ENCODE measurements at places on chromosomes 7 and 10.

GRCh38 chr10:60517805-60518204, 128.1 kb upstream of the ANK3 start:
- no peak for DNase-seq

DNA sequence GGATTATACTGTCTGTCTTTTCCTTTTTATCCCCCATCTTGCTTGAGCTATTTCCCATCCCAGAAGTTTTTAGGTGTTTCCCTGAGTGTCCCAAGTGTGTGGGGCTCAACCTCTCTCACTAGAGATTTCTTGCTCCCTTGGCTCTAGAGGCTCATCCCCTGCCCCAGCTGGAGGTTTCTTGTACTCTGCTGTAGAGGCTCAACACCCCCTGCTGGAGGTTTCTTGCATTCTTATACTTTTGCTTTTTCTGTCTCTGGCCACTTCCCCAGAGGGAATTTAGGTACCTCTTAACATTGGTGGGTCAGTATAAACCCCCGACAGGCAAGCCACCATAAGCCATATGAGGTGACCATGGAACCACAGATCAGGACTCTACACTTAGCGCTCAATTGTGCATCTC, 114.2 kb upstream of the FAM3C start:
- no peak for DNase-seq

- no peak for DNase-seq
Measured at GRCh38 chr10:62037890-62038608, 136.6 kb downstream of the ARID5B start.

- no peak for DNase-seq
Measured at GRCh38 chr10:97836446-97836845, 13.2 kb upstream of the GOLGA7B start.

- no peak for DNase-seq
Measured at GRCh38 chr10:24341371-24341770, 132.4 kb downstream of the KIAA1217 start.

DNA sequence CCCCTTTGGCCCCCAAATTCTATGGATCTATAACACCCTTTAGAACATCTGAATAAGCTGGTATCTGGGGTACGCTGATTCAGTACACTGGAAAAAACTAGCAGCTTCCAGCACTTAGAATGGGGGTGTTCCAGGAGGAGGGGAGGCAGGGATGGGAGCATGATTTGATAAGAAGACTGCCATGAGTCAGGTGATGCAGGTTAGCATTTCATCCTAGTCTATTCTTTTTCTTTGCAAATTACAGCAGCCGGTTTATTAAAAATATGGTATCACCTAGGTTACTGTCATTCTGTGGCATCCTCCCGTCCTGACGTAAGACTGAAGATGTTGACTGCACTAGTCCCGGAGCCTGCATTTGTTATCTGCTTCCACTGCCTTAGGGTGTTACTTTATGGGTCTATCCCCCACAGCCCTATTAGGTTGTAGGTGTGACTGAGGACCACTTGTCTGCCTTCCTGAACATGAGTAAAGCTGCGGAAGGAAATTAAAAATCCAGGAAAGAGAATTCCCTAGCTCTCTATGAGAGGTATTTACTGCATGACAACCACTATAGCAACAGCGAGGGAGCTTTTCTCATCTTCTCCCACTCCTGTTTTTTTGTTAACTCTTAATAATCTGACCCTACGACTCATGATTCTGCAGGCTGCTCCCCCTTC, 1.9 kb downstream of the HTR5A start:
- DNase-seq: no peak

DNA sequence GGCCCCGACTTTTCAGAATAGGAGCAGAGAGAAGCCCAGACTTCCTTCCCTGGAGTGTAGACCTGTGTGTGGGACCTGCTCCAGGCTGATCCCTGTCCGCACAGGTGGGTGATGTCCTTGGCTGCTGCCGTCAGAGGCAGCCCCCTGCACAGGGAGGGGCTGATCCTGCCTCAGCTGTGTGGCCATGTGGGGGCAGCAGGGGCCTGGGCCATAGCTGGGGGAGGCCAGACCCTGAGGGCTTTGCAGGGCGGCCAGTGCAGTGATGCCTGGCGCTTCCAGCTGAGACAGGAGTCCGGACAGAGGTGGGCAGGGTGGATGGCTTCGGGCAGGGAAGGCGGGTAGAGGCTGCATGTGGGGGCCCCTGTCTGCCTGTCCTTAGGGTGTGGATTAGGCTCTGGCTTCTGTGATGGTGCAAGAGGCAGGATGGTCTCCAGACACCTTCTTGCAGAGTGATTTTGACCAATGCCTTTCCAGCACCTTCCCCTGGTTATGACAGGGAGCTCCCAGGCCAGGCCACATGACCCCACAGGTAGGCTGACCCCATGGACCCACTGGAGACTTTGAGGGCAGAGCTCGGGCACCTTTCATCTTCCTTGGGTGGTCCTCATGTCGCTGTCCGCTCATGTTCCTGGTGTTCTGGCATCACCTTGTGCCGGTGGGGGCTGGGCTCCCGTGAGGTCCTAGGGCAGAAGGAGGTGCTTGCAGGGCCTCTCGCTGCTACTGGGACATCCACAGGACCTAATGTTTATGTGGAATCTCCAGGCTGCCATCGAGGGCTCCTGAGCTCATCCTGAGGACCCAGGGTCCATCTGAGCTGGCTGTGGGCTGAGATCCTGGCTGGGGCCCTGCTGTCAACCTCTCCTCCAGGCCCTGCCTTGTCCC, 141.5 kb downstream of the ADCY1 start:
- no peak for DNase-seq

GRCh38 chr7:41886901-41887311, 184.0 kb upstream of the INHBA start:
- peak; percentile 52 for DNase-seq

DNA sequence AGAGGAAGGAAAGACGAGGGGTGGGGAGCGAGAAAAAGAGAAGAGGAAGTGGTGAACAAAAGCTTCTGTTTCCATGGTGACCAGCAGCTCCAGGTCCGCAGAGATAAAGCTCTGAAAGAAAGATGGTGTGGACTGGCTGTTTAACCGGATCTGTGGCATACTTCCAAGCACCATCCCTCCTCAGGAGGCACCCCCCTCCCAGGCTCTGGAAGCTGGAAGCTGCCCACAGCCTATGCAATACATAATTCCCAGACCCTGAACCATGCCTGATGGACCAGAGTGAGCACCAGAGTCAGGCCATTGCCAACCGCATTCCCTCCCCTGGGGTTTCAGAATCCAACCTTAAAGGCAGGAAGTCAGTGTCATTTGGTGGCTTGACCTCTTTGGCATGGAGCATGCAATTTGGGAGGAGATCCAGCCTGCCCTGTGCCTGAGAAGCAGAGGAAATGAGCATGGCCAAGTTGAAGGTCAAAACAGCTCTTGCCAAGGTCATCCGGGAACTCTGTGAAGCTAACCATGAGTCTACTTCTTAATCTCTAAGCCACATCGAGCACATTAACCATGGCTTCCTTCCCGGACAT, 22.2 kb upstream of the CPXM2 start:
- DNase-seq: no peak

GRCh38 chr10:75437693-75438092, 6.3 kb downstream of the LRMDA start:
- DNase-seq: no peak

DNA sequence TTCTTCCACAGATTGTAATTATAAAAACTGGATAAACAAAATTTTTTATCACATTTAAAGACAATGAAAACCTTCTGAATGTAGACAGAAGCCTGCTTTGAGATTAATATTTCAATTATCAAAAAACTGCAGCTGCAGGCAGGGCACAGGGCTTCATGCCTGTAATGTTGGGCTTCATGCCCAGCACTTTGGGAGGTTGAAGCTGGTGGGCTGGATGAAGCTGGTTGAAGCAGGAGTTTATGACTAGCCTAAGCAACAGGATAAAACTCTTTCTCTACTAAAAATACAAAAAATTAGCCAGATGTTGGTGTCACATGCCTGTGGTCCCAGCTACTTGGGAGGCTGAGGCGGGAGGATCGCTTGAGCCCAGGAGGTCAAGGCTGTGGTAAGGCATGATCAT, 41.2 kb downstream of the PDZD8 start:
- no peak for DNase-seq

DNA sequence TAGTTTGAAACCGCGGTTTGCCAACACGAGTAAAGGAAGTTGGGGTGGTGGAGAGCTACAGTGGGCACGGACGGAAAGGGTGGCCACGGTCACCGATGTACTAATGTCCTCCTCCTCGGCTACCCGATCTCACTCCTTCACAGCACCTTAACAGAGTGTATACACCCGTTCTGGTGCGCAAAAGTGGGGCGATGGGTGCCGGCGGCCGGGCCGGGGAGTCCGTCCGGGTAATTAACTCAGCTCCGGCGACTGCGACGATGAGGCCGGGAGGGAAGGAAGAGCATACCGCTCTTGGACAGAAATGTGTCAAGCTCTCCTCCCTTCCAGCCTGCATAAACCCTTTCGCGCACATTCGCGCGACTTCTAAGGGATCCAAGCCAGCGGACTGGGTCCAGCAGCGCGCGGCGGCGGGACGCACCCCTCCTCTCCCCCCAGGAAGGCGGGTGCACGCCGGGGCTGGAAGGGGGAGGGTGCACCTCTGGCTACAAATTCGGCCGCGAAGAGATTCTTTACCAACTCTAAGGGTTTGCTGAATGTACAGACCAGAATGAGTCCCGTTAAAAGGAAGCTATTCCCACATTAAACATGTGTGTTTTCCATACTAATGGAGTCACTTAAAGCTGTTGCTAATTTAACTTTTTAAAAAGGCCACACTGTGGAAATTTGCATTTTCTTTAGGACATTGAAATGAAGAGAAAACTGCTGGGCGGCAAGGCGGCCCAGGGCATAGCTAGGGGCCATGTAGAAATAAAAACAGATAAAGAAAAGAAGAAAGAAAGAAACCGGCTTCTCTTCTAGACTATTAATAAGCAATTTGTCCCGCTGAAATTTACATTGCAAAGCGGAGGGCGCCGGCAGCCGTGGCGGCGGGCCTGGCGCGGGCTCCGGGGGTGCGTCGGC, 6.6 kb upstream of the EBF3 start:
- no peak for DNase-seq

DNA sequence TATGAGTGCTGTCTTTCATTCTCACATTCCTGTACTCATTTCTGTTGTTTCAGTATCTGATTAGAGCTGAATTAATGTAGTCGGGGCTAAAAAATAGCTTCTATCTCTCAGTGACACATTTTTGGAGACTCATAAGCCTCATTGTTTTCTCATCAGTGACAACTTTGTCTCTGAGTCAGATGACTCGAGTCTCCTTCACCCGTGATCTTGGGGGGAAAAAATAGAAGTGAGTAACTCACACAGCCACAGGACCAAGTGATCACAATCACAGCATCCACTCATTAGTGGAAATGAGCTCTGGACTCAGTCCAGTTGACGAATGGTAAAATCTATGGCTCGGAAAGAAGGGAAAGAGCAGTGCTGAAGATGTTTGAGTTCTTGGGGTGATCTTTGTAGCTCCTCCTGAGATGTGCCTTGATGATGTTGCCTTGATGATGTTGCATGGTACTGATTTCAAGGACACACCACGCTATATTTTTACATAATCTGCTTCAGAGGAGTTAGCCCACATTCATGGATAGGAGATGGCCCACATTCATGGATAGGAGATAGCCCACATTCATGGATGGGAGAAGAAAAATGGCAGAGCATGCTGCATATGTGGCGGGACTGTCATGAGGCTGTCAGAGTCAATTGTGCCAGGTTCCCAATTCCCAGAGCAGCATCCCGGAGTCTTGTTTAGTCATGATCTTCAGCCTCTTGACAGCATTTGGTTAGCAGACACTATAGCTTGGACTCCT, 214.7 kb downstream of the CELF2 start:
- DNase-seq: no peak

- no peak for DNase-seq
Measured at GRCh38 chr7:17269341-17270221, 28.9 kb upstream of the AHR start.

GRCh38 chr7:18590744-18591340, 95.3 kb downstream of the HDAC9 start:
- peak; percentile 36 for DNase-seq

DNA sequence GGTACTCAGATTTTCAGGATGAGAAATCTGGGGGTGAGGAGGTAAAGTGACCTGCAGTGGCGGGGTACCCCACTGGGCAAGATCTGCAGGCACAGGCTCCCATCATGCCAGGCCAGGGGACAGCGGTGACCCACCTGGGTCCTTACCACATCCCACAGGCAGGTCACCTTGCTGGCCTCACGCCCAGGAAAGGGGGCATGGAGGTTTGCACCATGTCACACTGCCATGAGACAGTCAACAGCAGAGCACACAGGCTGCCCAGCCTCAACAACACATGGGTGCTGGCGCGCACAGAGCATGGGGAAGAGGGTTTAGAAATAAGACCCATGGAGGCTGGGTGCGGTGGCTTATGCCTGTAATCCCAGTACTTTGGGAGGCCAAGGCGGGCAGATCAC, 914 bp downstream of the PKD1L1 start:
- no peak for DNase-seq

DNA sequence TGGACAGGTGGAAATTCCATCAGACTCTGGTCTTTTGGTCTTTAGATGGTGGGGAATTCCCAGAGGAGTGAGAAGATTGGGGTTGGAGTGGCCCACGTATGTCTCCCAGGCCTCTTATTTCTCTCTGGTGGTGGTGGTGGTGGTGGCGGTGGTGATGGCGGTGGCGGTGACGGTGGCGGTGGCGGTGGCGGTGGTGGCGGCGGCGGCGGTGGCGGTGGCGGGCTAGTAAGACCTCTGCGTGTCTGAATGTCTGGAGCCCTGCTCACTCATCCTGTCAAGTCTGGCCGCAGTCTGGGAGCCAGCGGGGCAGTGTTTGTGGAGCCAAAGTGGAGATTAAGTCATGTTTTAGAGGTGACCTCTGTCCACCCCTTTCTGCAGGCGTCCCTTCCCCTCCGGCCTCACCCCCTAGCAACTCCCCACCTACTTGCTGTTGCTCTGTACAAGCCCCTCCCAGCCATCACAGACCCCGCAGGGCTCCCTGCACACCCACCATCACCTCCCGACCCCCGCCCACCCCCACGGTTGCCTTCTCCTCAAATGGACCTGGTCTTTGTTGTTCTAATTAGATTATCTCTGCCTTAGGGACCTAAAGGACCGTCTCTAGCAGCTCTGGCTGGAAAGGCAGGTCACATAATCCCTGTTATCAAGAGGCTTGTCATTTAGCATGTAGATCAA, 165.0 kb upstream of the TBX20 start:
- DNase-seq: no peak

GRCh38 chr10:24008164-24009091, 200.5 kb upstream of the KIAA1217 start:
- no peak for DNase-seq
